ENCODE measurements at places on chromosomes 3 and 15.

DNA sequence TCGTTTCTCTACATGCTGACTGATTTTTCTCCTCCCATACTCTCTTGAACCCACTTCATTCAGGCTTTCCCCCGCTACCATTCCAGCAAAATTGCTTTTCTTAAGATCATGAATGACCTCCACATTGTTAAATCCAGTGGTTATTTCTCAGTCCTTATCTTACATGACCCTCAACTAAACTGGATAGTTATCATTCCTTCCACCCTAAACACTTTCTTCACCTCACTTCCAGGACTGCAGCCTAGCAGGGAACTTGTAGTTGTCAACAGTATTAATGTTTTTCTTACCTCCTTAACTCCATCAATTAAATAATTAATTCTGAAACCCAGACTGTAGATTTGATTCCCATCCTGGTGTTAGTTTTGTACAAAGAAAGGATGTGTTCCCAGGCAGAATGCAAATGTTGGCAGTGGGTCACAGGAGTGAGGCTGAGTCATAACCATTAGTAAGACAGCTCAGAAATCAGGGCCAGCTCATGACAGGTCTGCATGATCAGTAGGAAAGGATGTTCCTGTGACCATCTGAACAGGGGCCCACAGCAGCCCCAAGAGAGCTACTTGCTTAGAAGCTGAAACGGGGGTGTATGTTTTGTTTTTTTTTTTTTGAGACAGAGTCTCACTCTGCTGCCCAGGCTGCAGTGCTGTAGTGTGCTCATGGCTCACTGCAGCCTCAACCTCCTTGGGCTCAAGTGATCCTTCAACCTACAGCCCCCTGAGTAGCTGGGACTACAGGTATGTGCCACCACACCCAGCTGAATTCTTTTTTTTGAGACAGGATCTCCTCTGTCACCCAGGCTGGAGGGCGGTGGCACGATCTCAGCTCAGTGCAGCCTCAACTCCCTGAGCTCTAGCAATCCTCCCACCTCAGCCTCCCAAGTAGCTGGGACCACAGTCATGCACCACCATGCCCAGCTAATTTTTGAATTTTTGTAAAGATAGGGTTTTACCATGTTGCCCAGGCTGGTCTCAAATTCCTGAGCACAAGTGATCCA, 9.1 kb downstream of the BCL2L10 start:
- no peak for DNase-seq

- DNase-seq: no peak
Measured at GRCh38 chr3:56629047-56629446, 54.0 kb downstream of the TASOR start.

DNA sequence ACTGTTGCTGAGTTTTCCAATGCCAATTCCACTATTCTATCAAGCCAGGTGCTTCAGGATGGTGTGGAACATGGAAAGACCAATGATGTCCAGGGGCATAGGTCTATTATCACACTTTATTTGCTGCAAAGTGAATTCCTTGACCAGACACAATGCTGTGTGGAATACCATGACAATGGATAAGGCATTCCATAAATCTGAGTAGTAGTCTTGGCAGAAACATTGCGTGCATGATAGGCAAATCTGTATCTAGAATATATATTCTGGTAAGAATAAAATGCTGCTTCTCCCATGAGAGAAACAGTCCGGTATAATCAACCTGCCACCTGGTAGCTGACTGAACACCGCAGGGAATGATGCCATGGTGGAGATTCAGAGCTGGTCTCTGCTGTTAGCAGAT, 70.0 kb upstream of the ALDH1A3 start:
- no peak for DNase-seq

DNA sequence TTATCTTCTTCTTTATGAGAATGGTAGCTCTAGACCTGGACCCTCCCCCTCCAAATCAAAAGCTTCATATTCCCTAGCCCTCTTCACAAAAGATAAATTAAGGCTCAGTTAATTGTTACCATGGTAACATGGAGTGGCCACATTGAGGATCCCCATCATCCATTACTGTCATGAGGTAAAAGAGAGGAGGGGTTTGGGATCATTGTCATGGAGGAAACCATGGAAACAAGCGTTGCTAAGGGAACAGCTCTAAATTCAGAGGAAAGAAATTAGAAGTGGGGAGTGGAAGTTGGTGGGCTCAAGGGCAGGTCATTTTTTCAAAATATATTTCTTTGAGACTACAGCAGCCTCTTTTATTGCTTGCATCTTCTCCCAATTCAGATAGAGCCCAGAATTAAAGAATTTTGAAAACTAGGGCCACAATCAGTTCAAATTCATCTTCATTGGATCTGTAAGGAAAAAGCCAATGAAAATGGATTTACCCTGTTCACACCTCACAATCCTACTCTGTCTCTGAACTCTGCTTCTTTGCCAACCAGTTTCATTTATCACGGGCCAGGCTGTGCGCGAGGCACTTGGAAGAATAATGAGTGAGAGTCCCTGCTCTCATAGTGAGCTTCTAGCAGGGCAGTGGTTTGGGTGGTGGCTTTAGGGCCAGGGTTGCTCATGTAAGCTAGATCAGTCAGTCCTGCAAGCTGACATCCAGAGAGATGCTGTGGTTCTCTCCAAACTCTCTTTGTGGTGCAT, 11.6 kb upstream of the AEN start:
- DNase-seq: no peak

GRCh38 chr3:149771652-149772271, 19.5 kb upstream of the COMMD2 start:
- DNase-seq: no peak

Measured in iPS DF 19.7 (cell line).